Motor neuron (in vitro differentiated cells): ENCODE measurements at places on chromosomes 4 and X. TPM values are rescaled to one million over a fixed set of nuclear protein-coding genes. Genes with fewer than 3 reads are reported as not detected.

GRCh38 chr4:159175989-159176375 is 73.1 kb downstream of the RAPGEF2 start:
- peak; percentile 31 for ATAC-seq

DNA sequence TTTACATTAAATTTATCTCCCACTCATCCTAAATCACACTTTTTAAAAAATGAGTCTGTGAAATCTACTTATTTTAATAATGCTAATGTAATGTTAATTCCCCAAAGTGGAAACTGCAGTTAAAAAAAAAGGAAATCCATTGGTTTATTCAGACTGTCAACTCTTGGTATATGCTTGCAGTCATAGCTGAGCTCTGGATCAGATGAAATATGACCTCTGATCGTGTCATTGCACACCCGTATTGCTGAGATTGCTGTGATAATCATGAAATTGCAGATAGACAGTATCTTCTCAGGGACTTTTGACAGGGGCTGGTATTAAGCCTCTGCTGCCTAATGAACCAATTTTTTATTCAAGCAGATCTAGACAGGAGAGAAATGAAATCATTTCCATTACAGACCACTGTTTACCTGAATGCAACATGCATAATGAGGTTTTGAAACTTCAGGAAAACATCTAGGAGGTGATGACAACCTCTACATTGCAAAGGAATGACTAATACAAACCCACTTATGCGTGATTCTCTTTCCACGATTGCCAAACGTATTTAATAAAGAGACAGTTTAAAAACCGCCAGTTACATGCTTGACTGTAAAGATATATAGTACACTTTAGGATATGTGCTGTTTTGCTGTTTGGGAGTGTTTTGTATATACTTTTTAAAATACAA is 138.3 kb upstream of the PUDP start:
- peak; percentile 85 for ATAC-seq

GRCh38 chr4:25100021-25100555 is 60.2 kb downstream of the SEPSECS start:
- ATAC-seq, result peak; percentile 31

DNA sequence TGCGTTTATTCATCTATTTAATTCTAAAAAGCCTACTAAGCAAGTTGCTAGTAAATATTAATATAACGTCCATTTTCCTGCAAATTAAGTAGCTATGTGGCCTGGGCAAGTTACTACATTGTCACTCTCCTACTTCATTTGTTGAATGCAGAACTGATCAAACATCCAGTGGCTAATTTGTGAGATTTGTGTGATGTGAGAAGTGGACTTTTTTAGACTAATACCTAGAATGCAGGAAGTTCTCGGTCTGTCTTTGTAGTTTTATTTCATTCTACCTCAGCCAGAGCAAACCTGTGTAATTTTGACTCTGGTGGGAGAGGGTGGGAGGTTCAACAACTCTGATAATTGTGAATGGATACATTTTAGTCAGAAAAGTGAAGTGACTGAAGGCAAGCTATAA is 840 bp downstream of the GUF1 start:
- ATAC-seq, result no peak

DNA sequence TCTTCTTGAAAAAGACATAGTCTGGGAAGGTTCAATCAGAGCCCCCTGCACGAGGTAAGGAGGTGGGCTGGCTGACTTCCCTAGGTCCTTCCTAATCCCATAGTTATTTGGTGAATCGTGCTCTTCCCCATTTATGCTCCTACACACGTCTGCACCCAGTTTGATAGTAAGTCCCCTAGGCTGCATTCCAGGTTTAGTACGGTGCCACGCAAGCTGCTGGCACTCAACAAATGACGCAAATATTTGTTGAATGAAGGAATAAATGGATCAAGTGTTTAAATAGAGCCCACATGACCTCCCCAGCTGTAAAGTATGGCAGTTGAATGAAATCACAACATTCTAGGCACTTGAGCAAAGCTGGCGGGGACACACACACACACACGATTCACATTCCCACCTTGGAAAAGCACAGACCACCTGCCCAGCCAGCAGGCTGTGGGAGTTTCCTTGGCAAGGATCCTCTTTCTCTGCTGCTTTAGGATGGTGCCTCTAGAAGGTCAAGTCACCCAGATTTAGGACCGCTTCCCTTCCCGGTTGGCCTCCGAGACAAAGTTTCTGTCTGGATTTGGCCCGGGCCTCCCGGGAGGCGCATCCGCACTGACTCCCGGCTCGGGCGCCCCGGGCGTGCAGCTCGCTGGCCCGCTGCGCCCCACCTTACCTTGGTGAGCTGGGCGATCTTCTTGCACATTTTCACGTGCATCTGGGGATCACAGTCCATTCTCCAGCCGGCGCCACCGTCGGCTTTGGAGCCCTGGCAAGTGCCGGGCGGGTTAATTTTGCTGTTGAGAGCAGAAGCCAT is 721 bp downstream of the FAM184B start:
- peak; percentile 66 for ATAC-seq

DNA sequence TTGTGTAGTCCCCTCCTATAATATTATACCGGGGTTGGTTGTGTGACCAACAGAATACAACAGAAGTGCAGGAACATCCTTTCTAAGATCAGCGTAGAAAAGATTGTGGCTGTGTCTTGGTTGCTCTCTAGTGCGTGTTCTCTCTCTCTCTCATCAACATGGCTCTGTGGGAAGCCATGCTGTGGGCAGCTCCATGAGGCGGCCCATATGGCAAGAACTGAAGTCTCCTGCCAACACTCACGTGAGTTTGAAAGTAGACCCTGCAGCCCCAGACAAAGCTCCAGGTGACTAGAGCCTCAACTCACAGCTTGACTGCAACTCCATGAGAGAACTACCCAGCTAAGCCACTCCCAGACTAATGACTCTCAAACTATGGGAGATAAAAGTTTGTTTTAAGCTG is 118.7 kb downstream of the TSPAN5 start:
- ATAC-seq, result no peak

Gene PRRG1
- total RNA-seq, result 5.8 and 8.2 TPM in 2 replicates

Gene CXorf65
- not detected in 2 replicates for total RNA-seq

Gene SRPK3
- 5.0 and 6.2 TPM in 2 replicates for total RNA-seq
